Activated gamma-delta T cell treated with anti-CD3 and anti-CD28 coated beads, Interleukin-2, amount 50 U/mL, for 16 hours (primary cell): ENCODE measurements at places on chromosomes 5 and 9.

DNA sequence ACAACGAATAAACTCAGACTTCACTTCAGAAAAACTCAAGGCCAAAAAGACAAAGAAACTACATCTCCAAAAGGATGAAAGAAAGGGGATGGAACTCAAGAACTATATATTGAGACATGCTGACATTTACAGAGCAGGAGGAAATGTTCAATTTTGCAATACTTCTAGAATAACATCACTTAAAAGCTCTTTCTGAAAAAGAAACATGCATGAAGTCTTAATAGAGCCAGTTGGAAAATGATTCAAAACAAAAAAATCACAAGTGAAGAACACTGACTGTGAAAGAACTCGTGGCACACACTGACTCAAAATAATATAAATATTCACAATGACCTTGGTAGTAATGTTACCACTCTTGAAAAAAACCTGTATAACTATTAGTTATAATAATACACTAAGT, 267.8 kb upstream of the NREP start:
- no peak for DNase-seq

GRCh38 chr5:141431286-141431685, 979 bp downstream of the PCDHGA12 start:
- DNase-seq, result no peak

GRCh38 chr9:92668746-92669526, 995 bp downstream of the IPPK start:
- peak; percentile 32 for DNase-seq

- no peak for DNase-seq
Observed at GRCh38 chr9:1048231-1048619, 1.9 kb upstream of the DMRT2 start.

DNA sequence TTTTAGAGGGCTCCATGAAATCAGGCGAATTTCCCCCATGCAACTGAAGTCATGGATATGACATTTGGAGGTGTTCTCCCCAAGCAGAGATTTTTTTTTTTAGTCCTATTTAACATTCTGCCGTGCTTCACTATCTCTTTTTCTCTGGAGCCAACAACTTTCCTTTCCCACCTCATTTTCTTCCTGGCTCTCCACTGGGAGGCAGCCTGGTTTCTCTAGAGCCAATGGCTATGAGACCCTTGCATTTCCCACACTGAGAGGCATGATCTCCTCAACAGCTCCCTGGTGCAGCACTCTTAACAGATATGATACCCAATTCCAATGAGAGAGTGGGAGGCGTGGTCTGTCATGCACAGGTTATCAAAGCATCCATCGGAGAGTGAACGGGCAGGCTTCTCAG, 310.8 kb downstream of the DRD1 start:
- no peak for DNase-seq

- no peak for DNase-seq
Observed at GRCh38 chr5:386432-387341, 56.3 kb upstream of the EXOC3 start.

- DNase-seq, result no peak
Observed at GRCh38 chr5:149206524-149207141, 65.0 kb upstream of the AFAP1L1 start.

DNA sequence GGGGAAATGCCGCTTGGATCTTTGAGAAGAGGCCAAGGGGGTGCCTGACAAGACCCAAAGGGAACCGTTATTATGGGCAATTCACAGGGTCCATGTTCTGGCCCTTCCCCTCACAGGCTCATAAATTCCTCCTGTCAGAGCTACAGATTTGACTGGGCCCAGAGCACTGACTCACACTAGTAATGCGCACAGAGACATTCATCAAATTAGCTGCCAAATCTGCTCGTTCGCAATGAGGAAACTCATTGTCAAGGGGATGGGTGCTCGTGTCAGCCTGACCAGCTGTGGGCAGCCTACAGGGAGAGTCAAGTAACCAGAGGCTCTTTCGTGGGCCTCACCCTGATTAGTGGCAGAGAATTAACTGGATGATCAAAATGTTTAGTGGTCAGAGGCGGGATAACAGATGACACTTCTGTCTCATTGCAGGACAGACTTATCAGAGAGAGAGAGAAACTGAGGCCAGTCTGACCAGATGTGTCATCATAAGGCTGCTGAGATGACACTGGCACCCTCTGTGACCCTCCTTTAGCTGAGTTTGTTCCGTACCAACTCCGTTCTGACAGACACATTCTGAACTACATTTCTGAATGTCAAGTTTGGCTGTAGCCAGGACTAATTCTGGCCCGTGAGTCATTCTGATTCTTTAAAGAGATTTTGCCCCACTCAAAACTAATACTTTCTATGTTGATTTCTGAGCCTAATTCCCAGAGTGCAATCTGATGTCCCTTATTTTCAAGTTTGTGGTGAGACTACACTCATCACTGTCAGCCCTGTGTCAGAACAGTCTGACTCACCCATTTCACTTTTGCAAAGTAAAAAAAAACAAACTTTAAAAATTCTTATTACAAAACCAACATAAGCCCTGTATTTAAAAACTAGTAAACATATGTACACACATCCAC, 377.1 kb downstream of the ACTL7B start:
- no peak for DNase-seq

DNA sequence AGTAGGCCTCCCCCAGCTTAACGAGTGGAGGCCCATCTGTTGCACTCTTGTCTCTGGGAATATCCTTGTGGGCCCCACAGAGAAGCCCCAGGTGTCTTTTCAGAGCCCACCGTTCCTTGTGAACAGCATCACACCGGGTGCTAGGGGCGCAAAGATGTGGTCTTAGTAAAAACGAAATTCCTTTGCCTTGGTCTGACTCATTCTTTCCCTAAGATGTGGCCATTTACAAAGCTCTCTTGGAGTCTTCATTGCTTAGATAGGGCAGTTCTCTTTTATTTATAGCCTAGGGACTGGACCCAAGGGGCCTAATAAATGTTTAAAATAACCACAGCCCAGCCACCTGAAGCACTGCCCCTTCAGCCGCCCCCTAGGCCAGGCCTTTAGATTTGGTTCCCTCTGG, 52.8 kb upstream of the RPL26L1 start:
- no peak for DNase-seq

DNA sequence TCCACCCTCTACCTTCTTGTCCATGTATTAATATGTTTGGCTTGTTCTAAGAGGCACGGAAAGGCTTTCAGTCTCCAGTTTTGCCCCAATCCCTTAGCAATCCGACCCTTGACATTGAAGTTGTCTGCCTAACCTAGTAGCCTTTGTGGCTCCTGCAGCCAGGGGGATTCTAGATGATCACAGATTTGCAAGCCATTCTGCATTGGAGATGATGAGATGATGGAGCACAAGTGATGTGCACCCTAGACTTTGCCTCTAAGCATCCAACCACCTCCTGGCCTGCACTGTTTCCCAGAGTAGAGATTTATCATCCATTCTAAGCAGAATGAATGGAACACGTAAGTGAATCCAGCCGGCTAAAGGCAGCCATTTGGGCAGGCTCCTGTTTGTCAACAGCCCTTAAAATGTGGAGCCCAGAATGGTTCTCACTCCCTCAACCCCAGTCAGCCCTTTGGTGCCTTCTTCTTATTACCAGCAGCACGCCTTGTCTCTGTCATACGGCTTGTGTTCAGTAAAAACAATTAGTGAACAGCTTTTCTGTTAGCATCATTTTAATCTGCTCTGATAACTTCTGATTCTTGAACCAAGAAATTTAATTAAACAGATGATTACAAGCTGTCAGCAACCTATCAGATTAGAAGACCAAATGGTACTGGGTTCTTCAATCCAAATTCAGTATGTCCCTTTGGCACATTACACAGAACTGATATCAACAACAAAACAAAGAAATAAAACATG, 5.7 kb upstream of the TRAF1 start:
- DNase-seq, result no peak

GRCh38 chr9:19294219-19294618, 63.7 kb downstream of the DENND4C start:
- no peak for DNase-seq

GRCh38 chr9:128118472-128118857, 9.1 kb downstream of the PTGES2 start:
- DNase-seq, result no peak

- no peak for DNase-seq
Observed at GRCh38 chr5:23583081-23583480, 75.7 kb downstream of the PRDM9 start.

DNA sequence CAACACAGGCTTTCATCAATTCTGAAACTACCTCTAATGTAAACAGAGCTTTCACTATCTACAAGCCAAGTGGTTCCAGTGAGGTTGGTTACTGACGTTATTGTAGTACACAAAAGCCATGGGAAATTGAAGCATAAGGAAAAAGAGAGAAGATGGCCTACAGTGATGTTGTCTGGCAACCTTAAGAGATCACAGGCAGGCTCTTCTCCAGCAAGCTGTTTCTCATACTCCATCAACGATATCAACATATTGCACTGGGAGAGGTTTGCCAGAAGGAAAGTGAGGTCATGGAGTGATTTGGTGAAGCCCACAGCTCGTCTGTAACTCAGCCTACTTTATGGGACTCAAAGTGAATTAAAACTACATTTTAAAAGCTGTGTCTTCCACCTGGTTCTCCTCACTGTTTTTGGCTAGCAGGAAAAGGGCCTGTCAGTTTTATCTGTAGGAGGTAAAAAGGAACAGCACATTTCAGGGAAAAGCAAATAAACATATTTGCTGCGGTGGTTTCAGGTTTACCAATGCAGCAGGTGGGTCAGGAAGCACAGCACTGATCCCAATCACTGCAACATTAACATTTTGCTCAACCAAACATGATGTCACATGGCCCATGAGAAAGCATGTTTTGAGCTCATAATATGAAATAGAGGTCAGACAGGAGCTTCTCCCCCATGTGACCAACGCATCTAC, 72.9 kb downstream of the ARSB start:
- DNase-seq, result no peak

GRCh38 chr5:172959824-172960799, 888 bp downstream of the RPL26L1 start:
- DNase-seq, result no peak

DNA sequence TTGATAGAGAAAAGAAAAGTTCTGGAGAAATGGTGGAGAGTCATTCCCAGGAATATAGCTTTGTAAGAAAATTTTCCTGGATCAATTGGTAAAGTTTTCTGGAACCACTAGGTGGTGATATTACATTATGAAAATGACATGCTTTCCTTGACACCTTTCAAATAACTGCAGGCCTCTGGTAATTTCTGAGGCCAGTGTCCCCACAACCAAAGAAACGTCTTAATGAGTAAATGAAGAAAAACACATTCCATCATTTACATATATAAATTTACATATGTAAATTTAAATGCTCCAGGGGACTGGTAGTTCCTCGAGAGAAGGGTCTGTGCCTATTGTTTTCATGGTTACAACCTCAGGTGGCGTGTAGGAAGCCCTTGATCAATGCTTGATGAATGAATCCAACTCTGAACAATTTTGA, 17.2 kb upstream of the RGS3 start:
- no peak for DNase-seq

DNA sequence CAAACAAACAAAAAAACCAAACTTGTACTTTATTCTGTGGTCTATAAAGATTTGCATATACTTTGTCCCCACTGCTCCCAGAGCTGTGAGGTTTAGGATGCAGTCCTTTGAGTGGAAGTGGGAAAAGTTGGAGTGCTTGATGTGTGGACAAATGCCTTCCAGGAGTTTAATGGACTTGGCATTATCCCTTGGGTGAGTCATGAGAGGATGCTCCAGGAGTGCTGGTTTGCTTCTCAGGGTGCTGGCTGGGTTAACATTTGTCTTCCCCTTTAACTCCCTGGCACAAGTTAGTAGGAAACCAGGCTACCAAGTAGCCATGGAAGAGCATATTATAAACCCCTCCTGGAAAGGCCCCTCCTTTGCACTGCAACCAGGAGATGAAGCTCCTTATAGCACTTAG, 417.4 kb upstream of the RIOK2 start:
- no peak for DNase-seq

DNA sequence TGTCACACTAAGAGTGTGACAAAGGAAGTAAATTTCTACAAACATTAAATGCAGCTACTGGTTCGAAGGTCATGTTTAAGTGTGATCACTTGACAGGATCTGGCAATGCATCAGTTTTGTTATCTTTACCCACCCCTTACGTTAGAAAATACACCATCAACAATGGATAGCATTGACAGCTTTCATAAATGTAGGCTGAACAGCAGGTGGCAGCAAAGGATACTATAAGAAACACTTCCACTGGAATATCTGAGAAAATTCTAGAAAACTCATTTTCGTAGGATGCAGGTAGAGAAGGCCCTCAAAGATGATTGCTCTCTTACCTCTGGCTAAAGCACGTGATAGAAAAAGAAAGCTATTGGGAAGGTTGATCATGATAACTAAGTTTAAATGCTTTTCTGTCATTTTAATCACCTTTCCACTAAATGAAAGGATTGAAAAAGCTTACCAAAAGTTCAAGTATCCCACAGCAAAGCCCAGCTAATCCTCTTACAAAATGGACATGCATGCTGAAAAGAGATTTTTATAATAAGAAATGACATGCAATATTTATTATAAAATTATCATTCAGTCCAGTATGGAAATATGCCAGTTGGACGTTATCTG, 292.5 kb downstream of the PARP8 start:
- DNase-seq, result no peak

DNA sequence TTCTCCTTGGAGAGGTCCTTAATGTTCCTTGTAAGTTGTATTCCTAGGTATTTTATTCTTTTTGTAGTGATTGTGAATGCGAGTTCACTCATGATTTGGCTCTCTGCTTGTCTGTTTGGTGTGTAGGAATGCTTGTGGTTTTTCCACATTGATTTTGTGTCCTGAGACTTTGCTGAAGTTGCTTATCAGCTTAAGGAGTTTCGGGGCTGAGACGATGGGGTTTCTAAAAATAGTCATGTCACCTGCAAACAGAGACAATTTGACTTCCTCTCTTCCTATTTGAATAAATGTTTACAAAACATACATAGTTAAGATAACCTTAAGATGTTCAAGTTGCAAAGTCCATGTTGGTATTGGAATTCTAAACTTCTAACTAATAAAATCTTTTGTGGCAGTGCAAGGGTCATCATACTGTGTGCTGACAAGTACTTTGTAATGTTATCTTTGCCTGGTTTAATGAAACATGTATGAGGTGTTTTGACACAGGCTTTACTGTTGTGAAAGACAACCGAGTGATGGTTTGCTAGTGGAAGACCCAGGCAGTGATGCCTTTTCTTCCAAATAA, 286.2 kb downstream of the MRPS30 start:
- DNase-seq, result no peak

- DNase-seq, result no peak
Observed at GRCh38 chr5:93717162-93717561, 24.2 kb downstream of the POU5F2 start.

DNA sequence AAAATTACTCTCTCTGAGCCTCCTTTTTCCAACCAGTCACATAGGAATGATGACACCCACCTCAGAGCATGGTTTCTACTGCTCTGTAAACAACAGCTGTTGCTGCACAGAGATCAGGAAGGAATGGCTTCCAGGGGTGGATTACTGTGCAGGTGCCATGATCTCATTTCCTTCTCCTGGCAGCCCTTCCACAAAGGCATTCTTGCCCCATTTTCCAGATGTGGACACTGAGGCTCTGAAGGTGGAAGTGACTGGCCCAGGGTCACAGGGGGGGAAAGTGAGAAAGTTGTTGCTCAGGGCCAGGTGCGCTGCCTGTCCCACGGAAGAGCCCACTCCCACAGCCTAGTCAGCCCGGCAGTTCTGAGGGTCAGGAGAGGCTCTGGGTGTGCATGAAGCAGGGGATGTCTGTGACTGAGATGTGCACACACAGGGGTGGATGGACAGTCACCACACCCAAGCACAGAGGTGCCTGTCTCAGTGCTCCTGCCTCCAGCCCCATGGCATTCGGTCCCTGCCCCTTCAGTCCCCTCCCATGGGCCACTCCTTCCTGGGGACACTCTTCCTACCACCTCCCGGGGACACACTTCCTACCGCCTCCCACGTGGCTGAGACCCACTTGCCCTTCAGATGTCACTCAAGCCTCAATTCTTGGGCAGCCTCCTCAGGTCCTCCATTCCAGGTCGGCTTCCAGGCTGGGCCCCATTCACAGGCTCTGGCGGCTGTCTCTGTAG, 17.0 kb downstream of the FGFR4 start:
- no peak for DNase-seq
